D721Med (cell line): ENCODE measurements at places on chromosomes 12 and 14.
A peak's percentile ranks its signal among the peaks of the same experiment; 100 is the strongest.

DNA sequence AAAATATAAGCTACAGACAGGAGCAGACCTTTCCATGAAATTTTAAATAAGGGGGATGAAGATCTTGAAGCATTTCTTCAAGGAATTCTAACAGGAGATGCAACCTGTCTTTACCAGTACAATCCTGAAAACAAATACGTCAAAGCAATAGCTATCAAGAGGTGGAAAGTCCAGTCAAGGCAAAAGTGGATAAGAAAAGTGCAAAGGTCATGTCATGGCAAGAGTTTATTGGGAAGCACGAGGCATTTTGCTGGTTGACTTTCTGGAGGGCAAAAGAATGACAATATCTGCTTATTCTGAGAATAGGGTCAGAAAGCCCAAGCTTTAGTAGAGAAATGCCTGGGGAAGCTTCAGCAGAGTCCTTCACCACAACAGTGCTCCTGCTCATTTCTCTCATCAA lies 34.3 kb upstream of the PRB4 start:
- no peak for DNase-seq

DNA sequence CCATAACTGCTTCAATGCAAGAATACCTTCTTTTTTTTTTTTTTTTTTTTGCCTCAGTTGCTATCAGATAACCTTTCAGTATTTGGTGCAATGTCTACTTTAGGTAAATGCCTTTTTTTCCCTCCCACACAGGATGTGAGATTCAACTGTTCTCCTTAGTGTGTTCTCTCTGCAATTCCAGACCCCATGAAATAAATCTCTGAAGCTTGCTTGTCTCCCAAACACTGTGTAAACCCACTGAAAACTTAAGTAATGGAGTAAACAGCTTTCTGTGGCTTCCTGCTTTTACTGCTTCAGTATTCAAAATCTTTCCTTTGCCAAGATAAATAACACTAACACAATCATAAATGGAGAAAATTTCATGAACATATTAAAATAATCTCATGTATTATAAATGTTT lies 55.8 kb upstream of the CLEC14A start:
- no peak for DNase-seq

GRCh38 chr14:22532345-22533056 lies 56.5 kb downstream of the DAD1 start:
- DNase-seq = no peak

DNA sequence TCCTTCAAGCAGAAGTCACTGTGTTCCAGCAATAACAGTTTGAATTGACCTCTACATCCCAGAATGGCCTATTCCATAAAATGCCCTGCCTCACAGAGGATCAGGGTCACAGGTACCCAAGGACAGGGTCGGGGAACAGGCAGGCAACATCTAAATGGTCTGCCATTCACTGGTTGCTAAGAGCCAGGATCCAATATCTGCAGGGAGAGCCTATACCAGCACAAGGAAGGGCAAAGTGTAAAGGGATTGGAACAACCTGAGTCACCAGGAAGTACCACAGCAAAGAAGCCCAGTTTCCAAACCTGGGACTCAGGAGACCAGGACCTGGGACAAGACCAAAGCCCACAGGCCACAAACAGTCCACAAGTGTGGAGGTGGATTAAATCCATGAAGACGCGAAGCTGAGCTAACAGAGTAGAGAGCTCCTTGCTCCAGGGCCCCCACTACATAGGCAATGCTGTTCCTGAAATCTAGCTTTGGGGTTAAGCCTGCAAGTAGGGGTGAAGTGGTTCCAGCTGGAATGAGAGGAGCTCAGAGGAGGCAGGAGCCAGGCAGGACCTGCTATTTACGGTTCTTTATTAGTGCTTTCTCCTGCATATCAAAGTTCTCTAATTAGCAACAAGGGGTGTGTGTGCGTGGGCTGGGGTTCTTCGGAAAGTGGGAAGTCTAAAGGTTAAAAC lies 274.3 kb downstream of the BCL11B start:
- no peak for DNase-seq

GRCh38 chr14:60839657-60840056 lies 105.1 kb downstream of the MNAT1 start:
- no peak for DNase-seq

DNA sequence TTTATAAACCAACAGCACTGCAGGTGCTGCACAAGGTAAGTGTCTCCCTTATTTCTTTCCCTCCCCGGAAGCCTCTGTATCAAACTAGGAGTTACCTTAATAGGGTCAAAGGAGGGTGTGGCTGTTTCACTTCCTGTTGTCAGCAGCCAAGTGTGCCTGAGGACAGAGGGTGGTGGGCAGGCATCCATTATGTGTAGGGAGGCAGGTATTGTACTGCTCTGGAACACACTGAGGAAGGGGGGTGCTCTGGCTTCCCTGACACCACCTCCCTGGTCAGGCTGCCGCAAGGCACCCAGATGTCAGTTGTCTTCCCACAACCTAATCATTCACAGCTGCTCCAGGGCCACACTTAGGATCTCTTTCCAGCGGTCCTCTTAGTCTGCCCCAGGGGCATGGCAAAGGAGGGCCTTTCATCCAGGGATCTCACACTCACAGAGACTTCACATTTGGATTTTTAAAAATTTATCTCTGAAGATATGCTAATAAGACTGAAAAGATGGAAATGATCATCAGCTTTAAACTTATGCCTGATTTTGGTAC lies 132.0 kb upstream of the ARHGAP5 start:
- no peak for DNase-seq

- no peak for DNase-seq
These were observed 9.8 kb upstream of the RILPL2 start for GRCh38 chr12:123446333-123446713.

DNA sequence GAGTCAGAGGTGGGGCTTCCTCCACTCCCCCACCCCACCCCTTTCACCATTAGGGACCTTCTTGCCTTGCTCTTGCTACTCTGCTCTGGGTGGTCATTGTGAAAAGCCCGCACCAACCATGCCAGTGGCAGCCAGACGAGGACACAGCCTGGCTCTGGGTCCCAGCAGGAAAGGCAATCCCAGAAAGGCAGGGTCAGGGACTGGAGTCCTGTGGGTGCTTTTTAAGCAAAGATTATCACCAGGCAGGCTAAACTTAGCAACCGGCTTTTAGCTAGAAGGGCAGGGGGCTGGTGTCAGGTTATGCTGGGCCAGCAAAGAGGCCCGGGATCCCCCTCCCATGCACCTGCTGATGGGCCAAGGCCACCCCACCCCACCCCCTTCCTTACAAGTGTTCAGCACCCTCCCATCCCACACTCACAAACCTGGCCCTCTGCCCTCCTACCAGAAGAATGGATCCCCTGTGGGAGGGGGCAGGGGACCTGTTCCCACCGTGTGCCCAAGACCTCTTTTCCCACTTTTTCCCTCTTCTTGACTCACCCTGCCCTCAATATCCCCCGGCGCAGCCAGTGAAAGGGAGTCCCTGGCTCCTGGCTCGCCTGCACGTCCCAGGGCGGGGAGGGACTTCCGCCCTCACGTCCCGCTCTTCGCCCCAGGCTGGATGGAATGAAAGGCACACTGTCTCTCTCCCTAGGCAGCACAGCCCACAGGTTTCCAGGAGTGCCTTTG lies 1.2 kb upstream of the GAPDH start:
- DNase-seq = no peak

GRCh38 chr12:79664518-79664917 lies 26.2 kb downstream of the PAWR start:
- DNase-seq = no peak

DNA sequence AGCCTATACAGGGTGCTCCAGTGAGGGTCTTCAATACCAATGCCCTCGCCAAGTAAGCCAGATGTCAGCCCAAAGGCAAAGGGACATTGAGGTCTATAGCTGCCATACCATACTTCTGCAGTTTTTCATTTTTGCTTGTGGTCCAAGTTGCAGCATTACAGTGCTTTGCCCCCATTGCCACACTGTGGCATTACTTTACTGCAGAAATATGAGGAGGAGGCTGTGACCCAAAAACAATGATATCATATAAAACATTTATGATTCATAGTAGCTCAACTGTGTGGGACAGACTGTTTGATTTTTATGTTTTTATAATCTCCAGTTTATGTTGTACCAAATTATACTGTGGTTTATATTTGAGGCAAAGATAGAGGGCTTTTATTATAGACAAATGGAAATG lies 64.1 kb downstream of the KIAA0586 start:
- DNase-seq = no peak

GRCh38 chr12:115916910-115917668 lies 360.4 kb downstream of the MED13L start:
- DNase-seq = peak; percentile 38

DNA sequence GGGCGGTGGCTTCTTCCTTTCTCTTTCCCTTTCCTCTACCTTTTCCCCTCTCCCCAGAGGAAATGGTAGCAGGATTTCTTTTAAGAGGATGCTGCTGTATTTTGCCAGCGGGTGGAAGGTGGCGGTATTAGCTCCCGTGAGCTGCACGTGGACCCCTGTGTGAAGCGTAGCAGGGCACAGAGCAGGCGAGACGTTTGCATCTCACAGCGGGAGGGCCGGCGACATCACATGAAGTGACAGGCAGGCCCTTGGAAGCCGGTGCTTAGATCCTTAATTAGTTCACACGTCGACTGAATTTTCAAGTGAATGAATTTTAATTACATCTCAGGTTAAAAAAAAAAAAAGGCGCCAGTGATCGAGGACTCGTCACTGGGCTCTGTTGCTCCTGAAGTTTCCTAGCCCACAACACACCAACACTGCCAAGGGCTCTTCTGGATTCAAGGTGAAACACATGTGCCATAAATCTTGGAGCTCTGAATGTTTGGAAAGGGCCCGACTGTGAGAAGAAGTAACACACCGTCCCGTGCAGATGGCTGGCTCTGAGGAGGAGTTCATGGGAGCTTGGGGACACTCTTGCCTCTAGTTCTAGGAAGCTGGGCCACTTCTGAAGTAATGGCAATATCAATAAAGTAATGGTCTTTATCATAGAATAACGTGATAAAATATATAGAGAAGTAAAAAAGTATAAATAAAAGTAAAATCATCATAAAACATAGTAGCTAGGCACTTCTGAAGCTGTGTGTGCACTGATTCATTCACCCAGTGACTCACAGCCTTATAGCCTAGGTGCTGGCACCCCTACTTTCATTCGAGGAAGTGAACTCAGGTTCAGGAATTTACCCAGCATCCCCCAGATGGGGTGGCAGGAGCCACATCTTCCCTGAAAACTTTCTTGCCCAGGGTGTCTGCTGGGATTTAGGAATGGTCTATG lies 75.3 kb downstream of the AACS start:
- DNase-seq = no peak

DNA sequence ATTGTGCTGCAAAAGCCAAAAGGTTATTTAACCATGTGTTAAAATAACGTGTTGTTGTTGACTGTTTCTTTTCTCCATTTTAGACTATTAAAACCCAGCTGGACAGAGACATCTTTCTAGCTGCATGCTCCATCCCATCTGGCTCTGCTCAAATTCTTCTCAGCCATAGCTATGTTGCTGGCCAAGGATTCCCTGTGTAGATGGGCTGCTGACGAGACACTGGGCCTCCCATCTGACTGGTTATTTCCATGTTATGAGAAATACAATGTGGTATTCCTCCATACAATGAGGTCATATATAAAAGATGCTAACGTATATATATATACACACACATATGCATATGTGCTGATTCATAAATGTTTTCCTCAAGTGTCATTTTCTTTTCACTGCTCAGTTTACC lies 30.1 kb downstream of the MED13L start:
- DNase-seq = no peak

DNA sequence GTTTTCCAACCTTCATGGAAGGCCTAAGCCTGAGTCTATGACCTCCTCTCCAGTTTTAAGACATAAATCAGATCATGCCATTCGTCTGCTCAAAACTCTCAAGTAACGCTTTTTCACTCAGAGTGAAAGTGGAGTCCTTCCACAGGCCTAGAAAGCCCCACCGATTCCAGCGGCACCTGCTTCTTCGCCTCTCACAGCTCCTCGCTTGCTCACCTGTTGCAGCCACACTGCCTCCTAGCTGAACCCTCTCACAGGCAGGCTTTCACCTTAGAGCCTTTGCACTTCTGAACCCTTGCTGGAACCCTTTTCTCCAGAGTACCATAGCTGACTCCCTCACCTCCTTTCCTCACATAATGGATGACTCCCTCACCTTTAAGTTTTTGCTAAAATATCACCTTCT lies 301.1 kb downstream of the ZFP36L1 start:
- no peak for DNase-seq

DNA sequence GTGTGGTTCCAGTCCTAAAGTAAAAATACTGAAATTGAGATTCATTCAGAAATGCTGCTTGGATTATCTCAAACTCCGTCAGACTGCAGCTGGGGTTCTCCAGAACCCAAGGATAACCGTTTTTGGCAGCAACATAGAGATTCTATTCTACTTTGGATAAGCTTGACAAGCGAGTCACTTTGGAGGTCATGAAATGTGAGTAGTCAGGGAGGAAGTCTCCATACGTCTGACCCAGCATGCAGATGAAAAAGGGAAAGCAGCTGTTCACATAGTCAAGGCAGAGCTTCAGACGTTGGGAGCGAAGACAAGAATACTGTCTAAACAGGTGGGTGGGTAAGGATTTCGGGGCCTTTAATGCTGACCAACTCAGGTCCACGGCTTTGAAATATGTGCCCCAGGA lies 14.9 kb upstream of the HSP90B1 start:
- DNase-seq = no peak

- DNase-seq = no peak
These were observed 48.4 kb upstream of the SYT10 start for GRCh38 chr12:33488036-33488435.

GRCh38 chr12:69583203-69583602 lies 2.1 kb upstream of the CCT2 start:
- no peak for DNase-seq

DNA sequence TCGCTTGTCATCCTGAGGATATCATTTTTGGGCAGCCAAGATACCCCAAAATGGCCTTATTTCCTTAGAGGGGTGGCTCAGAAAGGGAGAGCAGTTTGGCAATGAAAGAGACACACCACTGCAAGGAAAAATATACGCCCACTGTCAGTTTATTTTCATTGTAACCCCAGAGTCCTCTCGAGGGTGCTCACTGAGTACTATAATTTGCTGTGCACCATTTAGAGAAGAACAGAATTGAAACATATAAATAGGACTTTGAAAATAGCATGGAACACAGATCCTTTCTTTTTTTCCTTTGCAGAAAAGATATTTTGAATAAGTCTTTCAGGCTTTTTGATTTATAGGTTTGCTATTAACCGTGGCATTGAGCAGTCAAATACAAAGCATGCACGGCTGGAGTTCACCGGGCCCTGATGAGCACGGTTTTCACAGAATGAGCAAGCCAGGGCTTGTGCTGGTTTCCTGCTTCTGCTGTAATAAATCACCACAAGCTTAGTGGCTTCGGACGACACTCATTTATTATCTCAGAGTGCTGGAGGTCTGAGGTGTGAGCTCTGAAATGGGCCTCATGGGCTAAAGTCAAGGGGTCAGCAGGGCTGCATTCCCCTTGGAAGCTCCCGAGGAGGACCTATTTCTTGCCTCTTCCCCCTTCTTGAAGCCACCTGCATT lies 152.3 kb downstream of the ZNF664 start:
- no peak for DNase-seq

DNA sequence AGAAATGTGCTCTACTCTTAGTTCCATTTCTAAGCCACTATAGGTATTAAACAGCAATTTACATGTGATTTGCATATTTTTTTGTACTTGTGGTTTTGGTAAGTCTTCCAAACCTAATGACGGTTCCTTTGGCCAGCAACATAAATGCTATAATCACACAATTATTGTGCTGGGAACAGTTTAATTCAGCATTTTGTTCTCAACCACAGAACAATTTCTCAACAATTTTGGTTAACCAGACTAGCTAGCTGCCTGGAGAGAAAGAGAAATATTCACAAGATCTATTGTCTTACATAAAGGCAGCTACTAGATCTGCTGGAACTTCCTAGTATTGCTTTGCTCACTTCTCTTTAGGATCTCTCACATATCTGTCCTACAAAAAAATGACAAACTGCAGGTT lies 265.3 kb downstream of the SOX5 start:
- DNase-seq = no peak
